Hippocampal formation (tissue), 2 donors: ENCODE measurements at places on chromosomes 13 and 19.

- DNase-seq = peak; percentile 15
Measured at GRCh38 chr19:35557539-35558399, 5.7 kb downstream of the ATP4A start.

DNA sequence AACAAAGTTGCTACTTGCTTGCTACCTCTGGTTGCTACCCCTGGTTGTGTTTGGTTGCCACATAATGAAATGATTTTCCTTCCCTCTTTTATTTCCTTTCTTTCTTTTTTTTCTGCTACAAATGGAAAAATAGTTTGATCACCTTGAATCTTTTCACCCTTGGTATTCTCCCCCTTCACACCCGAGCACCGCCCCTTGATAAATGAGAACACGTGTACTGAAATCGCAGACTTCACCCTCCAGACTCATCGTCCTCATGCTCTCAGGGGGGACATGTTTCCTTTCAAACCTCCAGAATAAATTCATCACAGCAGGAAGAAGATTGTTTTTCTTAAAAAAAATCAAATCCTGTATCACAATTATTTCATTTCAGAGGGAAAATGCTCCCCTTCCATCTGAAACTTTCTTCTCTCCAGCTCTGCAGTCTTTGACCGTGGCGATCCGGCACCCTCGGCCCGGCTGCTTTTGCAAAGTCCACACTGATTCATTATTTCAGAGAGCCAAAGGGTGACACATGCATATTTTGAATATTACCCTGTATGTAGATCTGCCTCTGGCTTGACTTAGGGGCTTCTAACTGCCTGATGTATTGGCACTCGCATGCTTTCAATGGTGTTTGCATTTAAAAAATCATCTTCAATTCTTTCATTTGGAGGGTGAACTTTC lies 222.6 kb upstream of the MAB21L1 start:
- DNase-seq = no peak

DNA sequence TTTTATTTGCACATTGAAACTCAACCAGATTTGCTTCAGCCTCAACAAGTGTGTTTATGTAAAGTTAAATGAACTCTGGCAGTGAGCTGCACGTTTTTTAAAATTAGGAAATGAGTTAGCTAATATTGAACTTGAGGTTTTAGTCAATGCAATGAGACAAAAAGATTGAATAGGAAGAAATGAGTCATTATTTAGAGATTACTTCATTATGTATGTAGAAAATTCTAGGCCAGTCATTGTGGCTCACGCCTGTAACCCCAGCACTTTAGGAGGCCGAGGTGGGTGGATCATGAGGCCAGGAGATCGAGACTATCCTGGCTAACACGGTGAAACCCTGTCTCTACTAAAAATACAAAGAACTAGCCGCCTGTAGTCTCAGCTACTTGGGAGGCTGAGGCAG lies 22.8 kb upstream of the CD70 start:
- no peak for DNase-seq

GRCh38 chr19:55443045-55443823 lies at the start of gene SHISA7:
TSS of gene SHISA7 (minus strand) at chr19:55443300. CDS start at chr19:55442863, 437 bp downstream.
- peak; percentile 54 for DNase-seq

GRCh38 chr13:63842102-63842501 lies 2426.5 kb upstream of the PCDH20 start:
- no peak for DNase-seq

- DNase-seq = no peak
Measured at GRCh38 chr13:51970349-51970748, 40.9 kb downstream of the ATP7B start.
